ENCODE measurements at places on chromosomes 7 and 10. TPM values are rescaled to one million over a fixed set of nuclear protein-coding genes. Genes with fewer than 3 reads are reported as not detected.

The SH2D4B gene
- 1.1 TPM for total RNA-seq

The CYP2C19 gene
- total RNA-seq = not detected

The VIPR2 gene
- total RNA-seq = 5.3 TPM

The HUS1 gene
- total RNA-seq = 39.4 TPM

The ERLIN1 gene
- 32.5 TPM for total RNA-seq

The TMEM213 gene
- 0.31 TPM for total RNA-seq

The LIPK gene
- not detected for total RNA-seq

DNA sequence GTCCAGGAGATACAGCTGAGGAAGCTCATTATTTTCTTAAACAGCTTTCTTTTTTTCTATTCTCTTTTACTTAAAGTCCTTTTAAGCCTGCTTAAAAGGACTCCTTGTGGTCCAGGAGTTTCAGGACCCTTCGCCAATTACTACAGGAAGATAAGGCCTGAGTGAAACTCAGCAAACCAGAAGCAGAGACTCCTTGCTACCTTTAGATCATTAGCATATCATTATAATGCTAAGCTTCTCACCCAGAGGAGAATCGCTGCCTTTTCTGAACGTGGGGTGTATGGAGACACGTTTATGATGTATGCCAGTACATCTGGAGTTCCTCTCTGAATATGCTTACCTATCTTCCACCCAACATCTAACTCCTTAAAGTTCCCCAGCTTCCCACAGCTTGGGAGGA is 47.5 kb downstream of the ANKMY2 start:
- DNase-seq = no peak
- no peaks in the 10 kb centered on the region for H3K27me3 ChIP-seq
- H3K4me1 ChIP-seq = no peaks in the 10 kb centered on the region
- no peak overlapping the region for H3K27ac ChIP-seq
- H3K36me3 ChIP-seq = no peaks in the 10 kb centered on the region
- no peak overlapping the region for H3K4me3 ChIP-seq

- H3K27me3 ChIP-seq = no peaks in the 10 kb centered on the region
- no peak overlapping the region for H3K27ac ChIP-seq
- H3K4me3 ChIP-seq = no peak overlapping the region
- no peak for DNase-seq
- no peaks in the 10 kb centered on the region for H3K36me3 ChIP-seq
Measured at GRCh38 chr10:112716924-112717413, 233.1 kb upstream of the TCF7L2 start.

GRCh38 chr7:104486931-104487330 is 158.5 kb downstream of the LHFPL3 start:
- no peak overlapping the region for H3K27ac ChIP-seq
- no peaks in the 10 kb centered on the region for H3K4me1 ChIP-seq
- H3K27me3 ChIP-seq = no peaks in the 10 kb centered on the region
- no peaks in the 10 kb centered on the region for H3K36me3 ChIP-seq
- H3K4me3 ChIP-seq = no peak overlapping the region
- DNase-seq = no peak

DNA sequence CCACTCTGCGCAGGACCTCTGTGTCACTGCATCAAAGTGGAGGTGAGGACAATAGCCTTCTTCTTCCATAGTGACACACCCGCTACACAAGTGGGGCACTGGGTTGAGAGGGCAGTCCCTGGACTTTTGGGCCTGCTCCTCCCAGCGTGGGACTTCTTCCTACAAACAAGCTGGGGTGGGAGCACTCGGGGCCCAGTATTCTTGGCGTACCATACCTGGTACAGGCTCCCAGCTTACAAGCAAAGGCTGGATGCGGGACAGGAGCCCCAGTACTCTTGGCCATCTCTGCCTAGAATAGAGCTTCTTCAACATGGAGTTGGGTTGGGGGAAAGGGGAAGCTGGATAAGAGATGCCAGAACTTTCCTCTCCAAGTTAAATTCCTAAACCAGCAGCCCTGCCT is 426.8 kb upstream of the FOXK1 start:
- H3K36me3 ChIP-seq = no peaks in the 10 kb centered on the region
- H3K4me3 ChIP-seq = no peak overlapping the region
- no peaks in the 10 kb centered on the region for H3K4me1 ChIP-seq
- no peak for DNase-seq

DNA sequence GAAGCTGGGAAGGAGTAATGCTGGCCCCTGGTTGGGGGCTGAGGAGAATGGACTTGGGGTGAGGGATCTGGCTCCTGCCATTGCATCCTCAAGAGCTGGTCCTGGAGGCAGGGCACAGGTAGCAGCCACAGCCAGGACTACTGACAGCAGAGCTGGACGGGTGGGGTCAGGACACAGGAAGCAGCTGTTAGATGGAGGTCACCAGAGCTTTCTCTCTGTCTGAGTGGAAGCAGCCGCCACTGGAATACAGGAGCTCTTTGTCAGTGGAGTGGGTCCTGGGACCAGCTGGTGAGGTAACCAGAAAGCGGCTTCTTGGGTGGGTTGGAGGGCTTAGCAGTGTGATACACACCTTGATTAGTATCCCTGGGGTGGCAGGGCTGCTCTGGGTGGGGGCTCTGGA is 58.1 kb upstream of the AQP1 start:
- DNase-seq = no peak
- H3K4me3 ChIP-seq = no peak overlapping the region
- H3K36me3 ChIP-seq = no peaks in the 10 kb centered on the region

GRCh38 chr7:47071866-47072265 is 510.0 kb downstream of the TNS3 start:
- H3K27ac ChIP-seq = no peak overlapping the region
- H3K4me3 ChIP-seq = no peak overlapping the region
- H3K27me3 ChIP-seq = no peaks in the 10 kb centered on the region
- DNase-seq = no peak

GRCh38 chr7:70598976-70599375 is 533.0 kb upstream of the GALNT17 start:
- no peak for DNase-seq
- H3K27me3 ChIP-seq = no peaks in the 10 kb centered on the region
- no peak overlapping the region for H3K4me3 ChIP-seq
- no peaks in the 10 kb centered on the region for H3K4me1 ChIP-seq
- H3K27ac ChIP-seq = no peak overlapping the region

GRCh38 chr10:122847782-122848604 is 2.3 kb upstream of the CUZD1 start:
- no peaks in the 10 kb centered on the region for H3K4me1 ChIP-seq
- no peak for DNase-seq
- H3K36me3 ChIP-seq = no peaks in the 10 kb centered on the region

DNA sequence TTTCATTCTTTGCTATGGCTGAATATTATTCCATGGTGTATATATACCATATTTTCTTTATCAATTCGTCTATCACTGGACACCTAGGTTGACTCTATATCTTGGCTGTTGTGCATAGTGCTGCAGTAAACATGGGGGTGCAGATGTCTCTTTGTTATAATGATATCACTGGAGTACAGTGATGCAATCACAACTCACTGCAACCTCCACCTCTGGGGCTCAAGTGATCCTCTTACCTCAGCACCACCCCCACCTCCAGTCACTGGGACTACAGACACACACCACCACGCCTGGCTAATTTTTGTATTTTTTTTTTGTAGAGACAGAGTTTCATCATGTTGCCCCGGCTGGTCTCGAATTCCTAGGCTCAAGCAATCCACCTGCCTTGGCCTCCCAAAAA is 15.6 kb downstream of the KLHL7 start:
- H3K27me3 ChIP-seq = no peaks in the 10 kb centered on the region
- H3K4me3 ChIP-seq = no peak overlapping the region
- no peak overlapping the region for H3K27ac ChIP-seq
- no peaks in the 10 kb centered on the region for H3K36me3 ChIP-seq
- H3K4me1 ChIP-seq = peaks cover 15% of the 10 kb centered on the region

DNA sequence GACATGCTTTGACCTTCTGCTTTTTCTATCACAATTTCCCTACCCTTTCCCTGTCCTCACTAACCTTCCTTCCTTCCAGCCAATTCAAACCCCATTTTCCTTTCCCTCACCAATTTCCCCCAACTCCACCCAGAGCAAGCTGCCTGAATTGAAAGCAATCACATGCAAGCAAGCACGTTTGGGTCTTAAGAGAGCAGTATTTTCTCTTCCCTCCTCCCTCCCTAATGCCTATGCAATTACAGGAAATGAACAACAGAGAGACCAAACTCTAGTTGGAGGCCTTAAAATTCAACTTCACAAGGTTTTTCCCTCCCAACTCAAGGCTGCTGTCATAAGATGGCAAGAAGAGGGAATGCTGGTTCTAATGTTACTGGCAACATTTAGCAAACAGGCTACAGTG is 117.2 kb downstream of the MYOF start:
- H3K36me3 ChIP-seq = no peaks in the 10 kb centered on the region
- no peaks in the 10 kb centered on the region for H3K27me3 ChIP-seq
- no peak overlapping the region for H3K4me3 ChIP-seq
- H3K4me1 ChIP-seq = no peaks in the 10 kb centered on the region

DNA sequence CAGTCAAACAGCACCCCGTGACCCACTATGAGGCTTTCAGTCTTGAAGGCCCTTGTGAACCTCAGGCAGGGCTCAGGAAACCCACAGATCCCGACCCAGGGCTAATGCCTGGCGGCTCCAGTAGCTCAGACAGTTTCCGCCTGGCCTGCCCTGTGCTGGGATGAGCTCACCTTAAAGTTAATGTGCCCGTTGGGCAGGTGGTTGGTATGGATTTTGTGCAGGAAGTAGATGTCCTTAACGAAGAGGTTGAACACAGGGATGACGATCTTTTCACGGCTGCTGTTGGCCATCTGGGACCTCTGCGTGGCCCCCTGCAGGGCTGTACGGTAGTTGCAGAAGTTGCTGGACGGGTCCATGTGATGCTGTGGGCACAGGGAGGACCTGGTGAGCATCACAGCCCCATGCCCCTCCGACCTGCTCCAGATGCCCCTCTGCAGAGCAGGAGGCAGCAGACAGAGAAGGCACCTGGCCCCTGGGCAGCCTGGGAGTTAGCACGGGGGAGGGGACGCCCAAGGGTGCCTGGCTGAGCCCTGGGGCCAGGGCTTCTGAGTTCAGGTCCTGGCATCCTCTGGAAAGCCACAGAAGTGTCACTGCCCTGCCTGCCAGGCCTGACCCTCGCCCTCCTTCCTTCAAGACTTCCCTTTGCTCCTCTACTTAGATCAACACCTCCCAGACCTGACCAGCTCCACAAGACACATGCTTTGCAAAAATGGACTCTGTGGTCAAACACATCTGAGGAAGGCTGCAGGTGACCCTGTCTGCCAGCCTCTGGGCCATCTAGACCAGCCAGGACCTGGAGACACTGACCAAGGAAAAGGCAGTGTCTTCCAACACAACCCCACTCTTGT is 59.8 kb downstream of the CSGALNACT2 start:
- peaks cover 7% of the 10 kb centered on the region for H3K4me1 ChIP-seq
- H3K27ac ChIP-seq = no peak overlapping the region
- no peaks in the 10 kb centered on the region for H3K36me3 ChIP-seq
- no peak overlapping the region for H3K4me3 ChIP-seq

- DNase-seq = no peak
- H3K27ac ChIP-seq = no peak overlapping the region
- H3K4me1 ChIP-seq = no peaks in the 10 kb centered on the region
- H3K27me3 ChIP-seq = no peaks in the 10 kb centered on the region
- H3K4me3 ChIP-seq = no peak overlapping the region
Measured at GRCh38 chr7:98755138-98755898, 114.5 kb downstream of the TMEM130 start.

Measured in testis (tissue), 5 donors.